CD4-positive, alpha-beta T cell treated with Interleukin-4 for 1 hour (primary cell): ENCODE measurements at places on chromosomes 7 and 10.
A peak's percentile ranks its signal among the peaks of the same experiment; 100 is the strongest.

GRCh38 chr10:126242397-126243260 lies 145.6 kb downstream of the ADAM12 start:
- no peak for DNase-seq

DNA sequence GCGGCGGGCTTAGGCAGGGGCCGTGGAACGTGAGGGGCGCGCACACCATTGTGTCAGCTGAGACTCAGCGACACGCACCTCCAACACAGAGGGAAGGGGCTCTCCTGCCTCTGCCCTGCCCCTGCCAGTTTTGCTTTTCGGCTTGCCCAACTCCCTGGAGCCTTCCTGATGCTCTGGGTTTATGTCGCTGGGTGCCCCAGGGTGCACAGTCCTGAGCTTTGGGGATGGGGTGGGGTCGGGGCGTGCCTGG lies 13.3 kb downstream of the TMEM120A start:
- no peak for DNase-seq

DNA sequence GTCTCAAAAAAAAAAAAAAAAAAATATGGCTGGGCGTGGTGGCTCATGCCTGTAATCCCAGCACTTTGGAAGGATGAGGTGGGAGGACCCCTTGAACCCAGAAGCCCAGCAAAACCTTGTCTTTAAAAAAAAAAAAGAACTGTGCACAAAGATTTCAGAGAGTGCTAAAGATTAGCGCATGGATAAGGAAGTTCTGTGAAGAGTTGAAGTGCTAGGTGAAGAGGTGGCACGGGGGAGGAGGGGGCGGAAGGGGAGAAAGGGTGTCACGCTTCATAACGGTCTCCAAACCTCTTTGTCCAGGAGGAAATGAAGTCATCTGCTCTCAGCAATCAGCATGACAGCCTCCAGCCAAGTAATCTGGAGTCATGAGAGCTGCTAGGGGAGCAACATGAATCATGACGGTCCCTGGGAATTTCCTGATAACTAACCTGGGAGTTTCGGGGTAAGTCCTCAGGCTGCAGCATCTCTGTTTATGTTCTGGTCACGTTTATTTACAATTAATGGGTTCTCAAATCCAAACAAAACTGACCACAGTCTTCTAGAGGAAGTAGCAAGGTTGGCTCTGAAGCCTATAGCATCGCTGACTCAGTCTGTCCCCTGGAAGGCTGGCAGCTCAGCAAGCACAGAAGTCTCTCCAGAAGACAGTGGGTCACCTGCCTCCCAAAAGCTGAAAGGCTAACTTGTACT lies 1.9 kb upstream of the PLAU start:
- DNase-seq: peak; percentile 57

GRCh38 chr7:84194484-84195271 lies at the start of gene SEMA3A:
SEMA3A (minus strand) TSS chr7:84194789; CDS start chr7:84194586, 203 bp downstream.
- DNase-seq: no peak

GRCh38 chr10:6514844-6515780 lies 65.0 kb downstream of the PRKCQ start:
- DNase-seq: no peak

GRCh38 chr7:154255324-154255723 lies 203.1 kb downstream of the DPP6 start:
- DNase-seq: no peak

GRCh38 chr10:112735041-112735695 lies 214.9 kb upstream of the TCF7L2 start:
- DNase-seq: no peak

DNA sequence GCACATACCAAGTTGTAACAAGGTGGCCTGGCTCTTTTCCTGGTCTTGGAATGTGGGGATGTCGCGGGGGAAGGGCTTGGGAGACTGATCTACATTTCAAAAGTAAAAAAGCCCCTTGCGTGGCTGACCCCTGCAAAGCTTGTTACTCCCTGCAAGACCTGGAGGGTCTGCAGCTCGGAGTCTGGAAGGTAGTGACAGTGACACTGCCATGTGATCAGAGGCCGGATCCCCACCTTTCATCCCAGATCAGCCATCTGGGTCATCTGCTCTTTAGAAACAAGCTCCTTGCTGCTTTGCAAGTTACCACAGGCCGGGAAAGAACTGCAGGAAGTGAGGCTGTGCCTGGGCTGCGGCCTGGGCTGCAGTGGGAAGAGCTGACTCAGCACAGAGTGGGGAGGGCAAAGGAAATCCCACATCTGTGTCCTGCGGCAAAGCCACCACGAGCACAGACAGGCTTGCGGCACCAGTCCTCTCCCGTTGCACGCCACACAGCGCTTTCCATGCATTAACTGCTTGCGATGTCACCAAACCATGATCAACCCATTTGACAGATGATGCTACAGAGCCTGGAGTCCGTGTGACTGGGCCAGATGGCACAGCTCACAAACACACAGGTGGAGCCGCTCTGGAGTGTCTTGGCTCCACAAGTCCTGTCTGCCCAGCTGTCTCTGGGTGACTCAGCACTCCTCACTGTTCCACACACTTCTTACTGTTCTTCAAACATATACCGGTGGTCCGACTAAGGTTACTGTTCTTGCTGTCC lies 97.7 kb downstream of the SH3PXD2A start:
- DNase-seq: no peak

GRCh38 chr10:4111643-4112042 lies 326.6 kb upstream of the KLF6 start:
- DNase-seq: no peak

- DNase-seq: no peak
Observed at GRCh38 chr10:112843623-112844022, 106.4 kb upstream of the TCF7L2 start.

- no peak for DNase-seq
Observed at GRCh38 chr10:62719061-62719460, 85.5 kb upstream of the ADO start.

DNA sequence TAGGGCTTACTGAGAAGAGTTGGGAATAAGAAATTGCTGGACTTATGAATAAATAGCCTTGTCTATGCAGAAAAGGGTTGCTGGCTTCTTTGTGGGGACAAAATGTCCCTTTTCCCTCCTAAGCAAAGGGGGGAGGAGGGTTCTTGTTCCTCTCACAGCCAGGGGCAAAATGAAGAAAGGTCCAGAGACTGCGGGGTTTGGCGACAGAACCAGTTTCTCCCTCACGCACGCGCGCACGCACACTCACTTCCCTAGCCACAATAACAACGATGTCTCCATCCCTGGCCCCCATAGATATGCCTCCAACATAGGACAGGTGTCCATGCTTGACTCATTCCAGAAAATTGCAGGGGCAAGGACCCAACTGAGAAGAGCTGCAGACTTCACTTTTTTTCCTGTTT lies 3.3 kb downstream of the ZMIZ1 start:
- DNase-seq: no peak

GRCh38 chr10:118977022-118977599 lies 52.4 kb upstream of the NANOS1 start:
- DNase-seq: no peak

DNA sequence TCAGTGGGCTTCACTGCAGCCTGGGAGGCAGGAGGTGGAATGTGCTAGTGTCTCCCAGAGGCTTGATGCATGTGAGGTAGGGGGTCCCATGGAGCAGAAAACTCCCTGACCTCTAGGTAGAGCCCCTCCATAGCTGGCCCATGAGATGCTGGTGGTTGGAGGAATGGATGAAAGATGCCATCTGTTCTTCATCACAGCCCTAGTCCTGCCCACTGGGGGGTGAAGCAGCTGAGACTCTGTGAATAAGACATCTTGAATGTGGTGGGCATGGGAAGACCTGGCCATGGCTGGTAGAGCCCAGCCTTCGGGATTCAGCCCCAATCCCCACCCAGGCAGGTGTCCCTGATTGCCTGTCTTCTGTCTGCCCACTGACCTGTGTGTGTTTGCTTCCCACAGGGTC lies 92.5 kb downstream of the COL13A1 start:
- no peak for DNase-seq

DNA sequence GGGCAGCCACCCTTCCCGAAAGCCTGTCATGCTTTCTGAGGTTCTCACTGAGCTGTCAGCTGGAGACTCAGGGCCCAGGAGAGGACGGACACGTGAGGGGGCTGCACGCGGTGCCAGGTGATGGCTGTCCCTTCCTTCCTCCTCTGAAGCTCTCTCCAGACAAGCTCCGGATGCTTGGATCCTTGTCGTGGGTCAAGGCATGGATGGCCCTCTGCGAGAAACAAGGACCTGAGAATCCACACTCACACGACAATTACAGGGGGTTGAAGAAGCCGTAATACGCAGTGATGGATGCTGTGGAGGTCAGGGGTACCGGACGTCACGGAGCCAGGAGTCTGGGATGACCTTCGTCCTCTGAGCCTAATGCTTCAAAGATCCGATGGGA lies 170.3 kb downstream of the USP6NL start:
- DNase-seq: no peak

- DNase-seq: peak; percentile 41
Observed at GRCh38 chr10:43576062-43576461, 1.6 kb upstream of the ZNF239 start.

DNA sequence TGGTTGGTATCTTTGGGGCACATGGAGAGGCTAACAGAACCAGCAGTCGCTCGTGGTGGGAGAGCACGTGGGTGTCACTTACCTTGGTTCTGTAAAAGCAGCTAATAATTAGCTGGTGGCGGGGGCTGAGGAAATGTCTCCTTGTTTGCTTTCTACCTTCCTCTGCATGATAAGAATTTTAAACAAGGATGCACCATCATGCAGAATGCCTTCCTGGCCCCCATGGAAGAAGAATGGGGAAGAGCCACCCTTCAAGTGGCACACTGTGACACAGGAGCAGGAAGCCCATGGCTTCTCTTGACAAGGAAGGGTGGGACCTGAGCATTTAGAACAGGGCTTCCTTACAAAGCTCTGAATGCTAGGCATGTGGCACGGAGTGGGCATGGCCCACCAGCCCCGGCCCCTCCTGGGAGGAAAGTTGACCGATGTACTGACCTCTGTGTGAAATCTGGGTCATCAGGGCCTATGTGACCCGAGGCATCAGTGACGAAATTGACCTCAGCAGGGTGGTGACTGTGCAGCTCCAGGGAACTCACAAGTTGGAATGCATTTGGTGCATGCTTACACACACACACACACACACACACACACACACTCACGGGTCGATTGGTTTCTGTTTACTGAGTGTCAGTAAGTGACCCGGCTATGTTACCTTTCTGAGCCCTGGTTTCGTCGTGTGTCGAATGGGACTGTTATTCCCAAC lies 116.9 kb upstream of the ANLN start:
- no peak for DNase-seq
